ENCODE measurements at places on chromosomes 4 and X.

GRCh38 chr4:45100956-45101818, 374.8 kb upstream of the GNPDA2 start:
- no peak for ATAC-seq

DNA sequence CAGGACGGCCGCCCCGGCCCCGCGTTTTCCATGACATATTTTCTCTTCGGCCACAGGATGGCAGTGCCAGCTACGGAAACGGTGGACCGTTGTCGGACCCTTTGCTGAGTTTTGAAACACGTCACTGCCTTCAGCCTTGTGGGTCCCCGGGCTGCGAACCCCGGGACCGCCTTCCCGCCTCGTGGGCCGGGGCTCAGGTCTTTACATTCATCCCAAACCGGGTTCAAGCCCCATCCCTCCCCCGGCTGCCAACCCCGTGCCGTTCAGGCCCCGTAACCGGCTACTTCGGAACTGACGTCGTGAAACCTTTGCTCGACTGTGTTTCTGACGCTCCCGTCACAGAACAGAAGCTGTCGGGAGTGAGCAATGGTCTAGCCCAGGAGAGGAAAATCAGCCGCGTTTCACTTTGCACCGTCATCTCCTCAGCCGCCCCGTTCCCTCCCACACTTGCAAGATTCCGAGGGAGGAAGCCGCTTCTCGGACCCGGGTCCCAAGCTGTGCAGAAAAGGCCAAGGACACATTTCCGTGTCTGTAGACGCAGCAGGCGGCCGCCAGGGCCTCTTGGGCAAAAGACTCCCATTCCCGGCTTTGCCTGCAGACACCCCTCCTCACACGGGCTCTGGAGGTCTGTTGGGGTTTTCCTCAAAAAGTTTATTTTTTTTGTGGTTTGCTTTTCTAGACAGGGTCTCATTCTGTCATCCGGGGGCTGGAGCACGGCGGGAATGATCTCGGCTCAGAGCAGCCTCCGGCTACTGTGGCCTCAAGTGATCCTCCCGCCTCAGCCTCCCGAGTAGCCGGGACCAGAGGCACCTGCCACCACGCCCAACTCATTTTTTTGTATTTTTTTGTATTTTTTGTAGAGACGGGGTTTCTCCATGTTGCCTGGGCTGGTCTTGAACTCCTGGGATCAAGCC, 41.4 kb upstream of the PPP2R3B start:
- no peak for ATAC-seq

- ATAC-seq, result no peak
Measured at GRCh38 chrX:48714573-48714972, 18.0 kb downstream of the SUV39H1 start.

DNA sequence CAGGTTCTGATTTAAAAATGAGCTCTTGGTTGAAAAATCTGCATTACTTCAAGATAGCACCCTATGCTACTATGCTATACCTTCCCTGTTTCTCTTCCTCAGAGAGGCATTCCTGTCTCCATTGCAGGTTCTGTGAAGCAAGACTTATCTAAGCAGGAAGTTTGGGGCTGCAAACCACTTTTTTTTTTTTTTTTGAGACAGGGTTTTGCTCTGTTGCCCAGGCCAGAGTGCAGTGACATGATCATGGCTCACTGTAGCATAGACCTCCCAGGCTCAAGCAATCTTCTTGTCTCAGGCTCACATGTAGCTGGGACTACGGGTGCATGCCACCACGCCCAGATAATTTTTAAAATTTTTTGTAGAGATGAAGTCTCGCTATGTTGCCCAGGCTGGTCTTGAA, 4.0 kb upstream of the CCNG2 start:
- no peak for ATAC-seq

DNA sequence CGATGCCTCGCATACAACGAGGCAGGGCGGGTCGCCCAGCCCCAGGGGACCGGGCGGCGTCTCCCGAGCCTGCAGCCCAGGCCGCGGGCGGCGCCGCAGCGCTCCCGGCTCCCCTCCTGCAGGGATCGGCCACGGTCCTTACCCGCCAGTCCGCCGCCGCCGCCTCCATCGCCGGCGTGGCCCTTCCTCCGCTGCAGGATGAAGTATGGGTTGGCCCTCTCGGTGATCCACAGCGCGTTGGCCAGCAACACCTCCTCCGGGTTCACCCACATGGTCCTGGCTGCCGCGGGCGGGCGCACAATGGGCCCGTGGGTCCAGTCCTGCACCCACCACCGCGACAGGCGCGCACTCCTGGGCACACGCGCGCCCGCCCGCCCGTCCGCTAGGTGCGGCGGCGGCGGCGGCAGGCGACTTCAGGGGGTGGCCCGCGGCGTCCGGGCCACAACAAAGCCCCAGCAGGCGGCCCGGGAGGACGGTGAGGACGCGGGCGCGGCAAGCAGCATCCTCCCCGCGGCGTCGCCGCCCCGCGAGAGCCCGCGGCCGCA, 339 bp downstream of the TBC1D9 start:
- peak; percentile 83 for ATAC-seq

- ATAC-seq, result no peak
Measured at GRCh38 chr4:182142176-182143085, 100.8 kb upstream of the TENM3 start.

DNA sequence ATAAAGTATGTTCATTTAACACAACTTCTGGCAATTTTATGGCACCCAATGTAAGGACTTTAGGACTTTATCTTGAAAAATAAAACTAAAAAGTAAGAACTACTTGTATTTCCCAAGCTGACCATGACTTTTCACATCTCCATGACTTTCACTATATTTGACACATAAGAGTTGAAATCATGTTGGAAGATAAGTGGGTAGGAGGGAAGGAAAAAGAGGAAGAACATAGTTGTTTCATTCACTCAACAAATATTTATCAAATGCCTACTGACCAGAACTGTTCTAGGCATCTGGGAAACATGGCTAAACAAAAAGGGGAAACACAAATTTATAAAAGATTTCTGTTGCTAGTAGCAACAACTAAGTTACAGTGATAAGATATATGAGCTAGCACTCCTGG, 16.0 kb downstream of the SCLT1 start:
- ATAC-seq, result no peak

- ATAC-seq, result peak; percentile 60
Measured at GRCh38 chr4:4689694-4690440, 148.0 kb upstream of the STX18 start.

GRCh38 chr4:140308366-140309123, 64.9 kb upstream of the SCOC start:
- ATAC-seq, result no peak

DNA sequence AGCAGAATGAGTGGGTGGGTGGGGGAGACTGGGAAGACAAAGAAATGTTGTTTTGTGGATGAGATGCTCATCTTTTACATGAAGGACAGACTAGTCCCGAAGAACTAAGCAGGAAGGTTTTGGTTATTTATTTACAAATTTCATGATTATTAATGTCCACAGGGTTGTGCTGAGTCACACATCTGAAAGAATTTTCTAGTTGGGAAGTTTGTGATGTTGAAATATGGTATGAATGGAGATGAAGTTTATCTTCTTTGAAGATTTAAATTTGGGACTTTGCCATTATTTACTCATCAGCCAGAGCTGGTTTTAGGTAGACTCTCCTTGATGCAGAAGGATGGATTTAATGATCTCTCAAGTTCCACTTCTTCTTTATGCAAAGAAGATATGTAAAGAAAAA, 75.5 kb downstream of the MOSPD2 start:
- no peak for ATAC-seq

GRCh38 chr4:138977524-138977923, 38.1 kb upstream of the NOCT start:
- peak; percentile 93 for ATAC-seq

DNA sequence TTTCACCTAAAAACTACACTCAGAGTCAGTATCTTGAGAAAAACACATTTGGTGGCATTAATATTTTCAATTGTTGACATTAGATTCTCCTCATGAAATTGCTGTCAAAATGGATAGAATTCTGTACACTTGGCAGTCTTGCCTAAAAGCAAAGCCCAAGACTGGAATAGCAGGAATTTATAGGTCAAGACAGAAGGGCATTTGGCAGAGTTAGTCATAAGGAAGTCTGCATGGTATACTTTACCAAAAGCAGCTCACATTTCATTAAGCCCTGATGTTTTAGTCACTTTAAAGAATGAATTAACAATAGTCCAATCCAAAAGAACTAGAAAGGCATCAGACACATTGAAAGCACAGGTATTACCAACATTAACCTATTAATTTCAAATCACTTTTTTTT, 7.1 kb downstream of the CCDC160 start:
- ATAC-seq, result no peak

GRCh38 chr4:151667048-151667447, 93.8 kb downstream of the GATB start:
- no peak for ATAC-seq

GRCh38 chr4:182303847-182304246, 60.6 kb downstream of the TENM3 start:
- ATAC-seq, result no peak

- no peak for ATAC-seq
Measured at GRCh38 chrX:78037881-78038280, 66.2 kb upstream of the PGK1 start.

DNA sequence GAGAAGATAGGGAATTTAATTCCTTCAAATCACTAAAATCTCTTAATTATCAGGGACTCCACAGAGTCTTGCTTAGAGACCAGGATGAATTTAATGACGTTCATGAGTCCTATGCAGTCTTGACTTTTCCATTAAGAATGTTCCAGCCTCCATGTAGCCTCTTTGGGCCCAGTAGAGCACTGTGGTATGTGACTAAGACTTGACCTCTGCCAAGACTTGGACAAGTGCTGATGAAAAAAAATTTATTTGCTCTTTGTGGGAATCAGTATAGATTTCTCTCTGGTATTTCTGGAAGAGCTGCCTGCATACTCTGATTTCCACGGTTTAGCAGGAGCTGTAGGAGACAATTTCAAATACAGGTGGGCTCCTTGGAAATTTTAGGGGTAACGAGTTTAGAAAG, 40.6 kb downstream of the CHRDL1 start:
- no peak for ATAC-seq

GRCh38 chr4:145034727-145035211, 63.2 kb downstream of the ANAPC10 start:
- no peak for ATAC-seq

- no peak for ATAC-seq
Measured at GRCh38 chrX:111687305-111687704, 6.3 kb downstream of the ALG13 start.

DNA sequence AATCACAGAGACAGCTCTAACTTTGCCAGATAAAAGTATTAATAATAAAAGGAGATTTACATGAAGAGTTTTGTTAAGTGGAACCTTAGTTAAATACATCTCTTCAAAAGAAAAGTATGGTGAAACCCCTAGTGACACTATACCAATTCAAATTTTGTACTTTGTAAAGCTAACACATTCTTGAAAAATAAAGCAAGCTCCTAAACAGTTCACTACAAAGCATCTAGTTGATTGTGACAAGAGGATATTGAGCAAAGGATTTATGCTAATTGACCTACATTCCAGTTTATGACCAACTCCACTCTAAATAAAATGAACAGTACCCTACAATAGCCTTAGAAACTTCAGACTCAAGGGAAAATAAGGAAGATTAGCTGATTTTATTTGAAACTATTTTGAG, 69.4 kb upstream of the WDR17 start:
- ATAC-seq, result no peak

DNA sequence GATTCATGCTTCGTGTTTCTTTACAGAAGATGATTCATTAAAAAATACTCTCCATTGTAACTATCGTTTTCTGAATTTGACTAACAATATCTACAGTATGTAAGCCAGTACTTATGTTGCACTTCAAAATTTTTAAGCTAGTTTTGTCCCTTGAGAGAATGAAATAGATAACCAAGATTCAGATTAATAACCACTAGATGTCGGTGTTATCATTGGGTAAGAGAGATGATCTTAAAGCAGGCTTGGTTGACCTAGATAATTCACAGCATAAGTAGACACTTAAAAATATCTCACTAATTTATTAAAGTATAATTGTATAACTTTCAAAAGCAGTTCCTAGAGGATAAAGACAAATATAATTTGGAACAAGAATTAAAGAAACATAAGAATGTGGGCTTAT, 430.9 kb downstream of the C4orf33 start:
- no peak for ATAC-seq

DNA sequence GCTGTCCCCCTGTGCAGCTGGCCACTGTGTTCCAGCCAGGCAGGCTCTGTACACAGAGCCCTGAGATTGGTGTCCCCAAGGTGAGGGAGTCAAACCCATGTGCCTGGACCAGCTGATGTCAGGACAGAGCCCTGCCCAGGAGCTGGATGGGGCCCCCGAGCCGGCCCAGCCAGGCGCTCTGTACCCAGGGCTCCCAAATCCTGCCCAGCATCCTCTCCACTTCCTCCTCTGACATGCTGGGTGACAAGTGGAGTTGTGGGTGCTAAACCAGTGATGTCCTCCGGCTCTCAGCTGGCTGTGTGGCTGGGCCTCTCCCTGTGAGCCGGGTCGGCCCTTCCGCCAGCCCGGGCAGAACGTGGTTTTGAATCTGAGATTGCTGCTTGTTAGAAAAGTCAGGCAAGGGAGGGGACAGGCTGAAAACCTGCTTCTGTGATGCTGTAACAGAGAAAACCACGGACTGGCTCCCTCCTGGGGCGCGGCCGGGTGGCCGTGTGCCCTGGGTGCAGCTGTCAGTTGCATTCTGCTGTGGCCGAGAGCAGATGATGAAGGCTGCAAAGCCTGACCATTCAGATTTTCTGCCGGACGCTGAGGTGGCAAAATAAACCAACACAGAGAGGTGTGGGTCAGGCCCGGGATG, 7.9 kb upstream of the CPLX1 start:
- peak; percentile 17 for ATAC-seq

DNA sequence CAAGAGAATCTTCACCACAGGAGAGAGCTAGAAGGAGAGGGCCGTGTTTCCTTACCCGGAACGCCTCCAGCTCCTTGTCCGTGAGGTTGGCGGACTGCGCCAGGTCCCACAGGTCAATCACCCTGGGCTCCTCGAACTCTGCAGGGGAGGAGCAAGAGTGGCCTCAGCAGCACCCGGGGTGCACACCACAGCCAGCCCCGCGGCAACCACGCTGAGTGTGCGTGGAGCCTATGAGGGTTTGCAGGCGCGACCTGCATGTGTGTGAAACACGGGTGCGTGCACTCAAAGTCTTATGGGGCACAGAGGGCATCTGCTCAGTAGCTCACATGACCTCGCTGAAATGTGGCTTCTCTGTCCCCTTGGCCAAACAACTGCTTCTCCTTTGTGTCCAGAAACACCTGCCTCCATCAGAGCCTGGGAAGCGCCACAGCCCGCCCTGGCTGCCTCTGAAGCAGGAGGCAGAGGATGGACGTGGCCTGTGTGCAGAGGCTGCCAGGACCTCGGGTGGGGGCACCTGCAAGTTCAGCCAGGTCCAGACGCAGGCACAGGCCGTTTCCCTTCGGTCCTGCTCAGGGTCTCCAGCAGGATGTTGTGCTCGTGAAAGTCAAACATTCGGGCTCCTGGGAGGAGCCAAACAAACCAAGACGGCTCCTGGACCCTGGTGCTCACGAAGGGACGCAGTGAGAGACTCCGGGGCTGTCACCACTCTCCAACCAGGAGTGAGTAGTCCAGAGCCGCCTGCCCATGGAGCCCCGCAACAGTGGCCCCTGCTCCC, 16.0 kb downstream of the LRPAP1 start:
- ATAC-seq, result no peak

DNA sequence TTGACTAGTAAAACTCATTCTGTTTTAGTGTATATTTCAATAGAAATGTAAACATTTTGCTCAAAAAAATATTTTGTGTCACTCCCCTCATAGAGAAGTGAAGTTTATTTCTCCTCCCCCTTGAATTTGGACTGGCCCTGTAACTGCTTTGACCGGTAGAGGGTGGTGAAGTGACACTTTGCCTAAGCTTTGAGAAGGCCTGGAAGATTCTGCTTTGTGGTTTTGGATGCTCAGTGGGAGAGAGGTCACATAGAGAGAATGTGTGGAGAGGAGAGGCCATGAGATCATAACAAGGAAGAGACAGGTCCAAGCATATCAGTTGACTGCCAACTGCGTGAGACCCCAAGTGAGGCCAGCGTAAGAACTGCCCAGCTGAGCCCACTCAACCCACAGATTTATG, 19.1 kb upstream of the ARX start:
- ATAC-seq, result no peak
